ENCODE measurements at places on chromosomes 16 and 17.

- DNase-seq: no peak
These were observed 174.8 kb downstream of the XYLT1 start for GRCh38 chr16:17295948-17296347.

- peak; percentile 48 for DNase-seq
These were observed 69.8 kb downstream of the KSR1 start for GRCh38 chr17:27525836-27526603.

DNA sequence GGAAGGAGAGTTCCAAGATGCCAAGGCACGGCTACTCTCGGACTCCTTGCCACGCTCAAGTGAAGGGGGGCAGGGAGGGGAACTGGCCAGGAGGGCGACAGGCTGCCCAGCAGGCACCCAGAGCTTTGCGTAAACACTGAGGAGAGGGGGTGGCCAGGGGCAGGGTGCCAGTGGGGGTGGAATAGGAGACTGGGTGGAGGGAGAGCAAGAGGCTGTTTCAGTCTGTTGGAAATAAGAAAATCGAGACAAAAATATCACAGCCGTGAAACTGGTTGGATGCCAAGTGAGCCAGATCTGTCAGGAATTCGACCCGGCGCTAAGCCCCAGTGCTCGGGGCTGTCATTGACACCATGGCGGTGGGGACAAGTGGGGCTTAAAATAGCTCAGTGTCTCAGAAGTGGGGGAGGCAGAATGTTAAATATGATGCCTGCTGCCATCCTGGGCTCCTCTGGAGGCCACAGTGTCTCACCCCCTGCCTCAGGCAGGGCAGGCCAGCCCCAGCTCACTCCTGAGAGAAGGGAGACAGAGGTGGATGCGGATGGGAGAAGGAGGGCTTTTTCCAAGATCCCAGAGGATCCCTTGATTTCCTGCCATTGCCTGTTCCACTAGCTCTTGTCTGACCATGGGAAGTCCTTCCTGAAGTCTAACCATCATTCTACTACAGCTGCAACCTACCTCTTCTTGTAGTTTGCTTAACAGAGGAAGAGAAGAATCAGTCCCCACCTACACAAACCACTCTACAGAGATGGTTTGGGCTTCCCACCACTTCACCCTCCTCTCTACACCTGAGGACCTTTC is 9.5 kb downstream of the PNMT start:
- no peak for DNase-seq

- peak; percentile 66 for DNase-seq
These were observed 15.9 kb upstream of the ANKRD40CL start for GRCh38 chr17:50783193-50783660.

- peak; percentile 20 for DNase-seq
These were observed 5.8 kb upstream of the ZNF23 start for GRCh38 chr16:71467810-71468209.

GRCh38 chr16:86577314-86577971 is 906 bp upstream of the FOXL1 start:
- no peak for DNase-seq

- no peak for DNase-seq
These were observed 3.0 kb downstream of the FMNL1 start for GRCh38 chr17:45224671-45225050.

GRCh38 chr16:84308120-84308519 is 13.4 kb downstream of the WFDC1 start:
- peak; percentile 52 for DNase-seq

GRCh38 chr16:47375423-47375822 is 85.4 kb downstream of the ITFG1 start:
- DNase-seq: no peak

- no peak for DNase-seq
These were observed 90.0 kb upstream of the HSBP1 start for GRCh38 chr16:83717814-83718213.

GRCh38 chr16:1326391-1326790 is 7.1 kb upstream of the BAIAP3 start:
- no peak for DNase-seq

DNA sequence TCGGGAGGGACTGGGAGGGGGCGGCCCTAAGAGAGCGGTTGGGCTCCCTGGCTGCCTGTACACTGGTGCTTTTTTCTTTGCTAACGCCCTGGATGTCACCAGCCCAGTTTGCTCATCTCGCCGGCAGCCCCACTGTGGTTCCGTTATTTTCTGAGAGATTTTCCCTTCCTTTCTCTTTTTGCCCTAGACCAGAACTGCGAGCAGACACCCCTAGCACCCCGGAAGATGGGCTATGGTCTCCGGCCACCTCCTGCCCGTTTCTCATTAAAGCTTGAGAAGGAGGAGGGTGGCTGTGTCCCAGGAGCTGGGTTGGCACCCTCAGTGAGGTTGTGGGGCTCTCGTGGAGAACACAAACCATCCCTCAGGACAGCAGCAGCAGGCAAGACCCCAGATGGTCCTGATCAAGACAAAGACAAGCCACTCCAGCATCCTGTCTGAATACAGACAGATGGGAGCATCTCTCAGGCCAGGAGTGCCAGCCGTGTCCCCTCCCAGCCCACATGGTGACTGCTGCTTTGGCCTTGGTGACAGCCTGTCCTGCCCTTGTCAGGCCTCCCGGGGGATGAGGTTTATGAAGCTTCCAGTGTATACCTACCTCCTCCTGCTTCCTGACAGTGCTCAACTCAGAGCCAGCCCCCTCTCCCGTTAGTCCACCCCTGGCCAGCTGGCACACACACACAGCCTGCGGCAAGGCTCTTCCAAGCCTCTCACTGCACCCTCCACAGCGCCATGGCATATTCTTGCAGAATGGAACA is 77.2 kb downstream of the KCNJ12 start:
- no peak for DNase-seq

GRCh38 chr17:79221597-79221996 is 147.0 kb downstream of the ENGASE start:
- DNase-seq: no peak

- DNase-seq: peak; percentile 38
These were observed at the start of gene ACSF3 for GRCh38 chr16:89093602-89094251. Gene ACSF3, plus strand, starts transcription at chr16:89093852. Its CDS starts 6,830 bp downstream, at chr16:89100682.

- DNase-seq: no peak
These were observed 16.5 kb upstream of the AKTIP start for GRCh38 chr16:53519417-53520091.

GRCh38 chr17:10737168-10737622 is 7.4 kb upstream of the TMEM220 start:
- DNase-seq: peak; percentile 26

GRCh38 chr17:80892019-80892855 is 99.4 kb upstream of the CHMP6 start:
- peak; percentile 87 for DNase-seq

- DNase-seq: no peak
These were observed 48.8 kb downstream of the ADCY9 start for GRCh38 chr16:4067262-4068001.

DNA sequence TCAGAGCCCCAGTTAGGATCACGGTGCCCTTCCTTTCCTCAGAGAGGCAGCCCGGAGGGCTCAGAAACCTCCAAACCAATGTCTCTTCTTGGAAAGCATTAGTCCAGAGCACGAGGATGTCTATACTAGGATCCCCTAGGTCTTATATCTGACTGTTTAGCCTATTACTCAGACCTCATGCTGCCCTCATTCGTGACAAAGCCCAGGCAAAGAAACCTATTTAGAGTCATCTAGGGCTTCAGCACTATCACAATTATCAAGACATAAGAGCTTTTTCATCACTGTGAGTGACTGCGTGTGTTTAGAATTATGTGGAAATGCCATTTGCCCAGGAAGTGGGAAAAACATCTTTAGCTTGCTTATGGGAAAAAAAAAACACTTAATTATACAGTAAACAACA is 159.8 kb upstream of the NOL11 start:
- DNase-seq: no peak

- DNase-seq: no peak
These were observed 6.8 kb downstream of the ACD start for GRCh38 chr16:67653128-67653788.

- DNase-seq: no peak
These were observed 381.7 kb downstream of the SLC39A11 start for GRCh38 chr17:72710834-72711233.

GRCh38 chr16:554640-555365 is 5.4 kb upstream of the PRR35 start:
- DNase-seq: no peak

- DNase-seq: peak; percentile 35
These were observed 7.5 kb downstream of the PELP1 start for GRCh38 chr17:4696437-4696805.

DNA sequence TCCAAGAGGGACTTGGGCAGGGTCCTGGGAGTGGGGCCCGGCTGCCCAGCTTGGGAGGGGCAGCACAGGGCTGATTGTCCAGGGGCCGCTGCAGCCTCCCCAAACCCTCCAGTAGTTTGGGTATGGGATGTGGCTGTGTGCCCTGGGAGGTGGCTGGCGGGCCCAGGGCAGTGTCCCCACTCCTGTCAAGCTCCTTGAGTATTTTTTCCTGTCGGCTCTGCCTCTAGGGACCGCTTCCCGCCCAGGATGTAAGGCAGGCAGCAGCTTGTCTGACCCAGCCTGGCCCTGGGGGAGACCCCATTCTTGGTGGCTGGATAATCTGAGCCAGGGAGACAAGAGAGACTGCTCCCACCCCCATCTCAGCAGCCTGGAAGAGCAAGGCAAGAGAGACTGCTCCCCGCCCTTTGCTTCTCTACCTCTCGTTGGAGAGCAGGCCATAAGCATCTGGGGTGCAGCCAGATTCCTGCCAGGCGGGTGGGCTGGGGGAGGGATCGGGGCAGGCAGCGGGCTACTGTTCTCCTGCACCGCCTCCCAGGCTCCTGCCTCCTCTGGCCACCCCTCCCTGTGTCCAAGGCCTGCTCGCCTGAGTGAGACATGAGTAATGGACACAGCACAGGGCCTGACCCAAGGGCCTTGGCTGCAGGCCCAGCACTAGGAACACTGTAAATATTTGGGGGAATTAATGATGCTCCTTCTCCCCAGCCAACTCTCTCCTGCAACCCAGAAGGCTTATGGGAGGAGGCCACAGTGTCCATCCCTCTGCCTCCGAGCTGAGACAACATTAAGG is 18.4 kb upstream of the ITGA3 start:
- DNase-seq: no peak

- no peak for DNase-seq
These were observed 4.8 kb downstream of the AANAT start for GRCh38 chr17:76472258-76472645.

DNA sequence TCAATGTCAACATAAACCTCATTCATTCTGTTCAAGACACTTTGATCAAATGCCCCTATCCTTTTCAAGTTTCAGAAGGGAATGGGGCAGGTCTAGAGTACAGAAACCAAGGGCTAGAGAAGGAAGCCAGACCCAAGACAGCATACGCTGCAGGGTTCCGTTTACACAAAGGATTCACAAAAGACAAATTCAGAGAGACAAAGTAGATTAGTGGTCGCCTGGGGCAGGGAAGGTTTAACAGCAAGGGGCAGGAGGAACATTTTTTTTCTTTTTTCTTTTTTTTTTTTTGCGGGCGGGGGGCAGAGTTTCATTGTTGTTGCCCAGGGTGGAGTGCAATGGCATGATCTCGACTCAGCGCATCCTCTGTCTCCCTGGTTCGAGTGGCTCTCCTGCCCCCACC is 19.9 kb upstream of the TRAP1 start:
- no peak for DNase-seq

- no peak for DNase-seq
These were observed 1508.2 kb downstream of the CDH11 start for GRCh38 chr16:63613701-63614100.

GRCh38 chr16:86571530-86571915 is 4.9 kb downstream of the FOXC2 start:
- no peak for DNase-seq

DNA sequence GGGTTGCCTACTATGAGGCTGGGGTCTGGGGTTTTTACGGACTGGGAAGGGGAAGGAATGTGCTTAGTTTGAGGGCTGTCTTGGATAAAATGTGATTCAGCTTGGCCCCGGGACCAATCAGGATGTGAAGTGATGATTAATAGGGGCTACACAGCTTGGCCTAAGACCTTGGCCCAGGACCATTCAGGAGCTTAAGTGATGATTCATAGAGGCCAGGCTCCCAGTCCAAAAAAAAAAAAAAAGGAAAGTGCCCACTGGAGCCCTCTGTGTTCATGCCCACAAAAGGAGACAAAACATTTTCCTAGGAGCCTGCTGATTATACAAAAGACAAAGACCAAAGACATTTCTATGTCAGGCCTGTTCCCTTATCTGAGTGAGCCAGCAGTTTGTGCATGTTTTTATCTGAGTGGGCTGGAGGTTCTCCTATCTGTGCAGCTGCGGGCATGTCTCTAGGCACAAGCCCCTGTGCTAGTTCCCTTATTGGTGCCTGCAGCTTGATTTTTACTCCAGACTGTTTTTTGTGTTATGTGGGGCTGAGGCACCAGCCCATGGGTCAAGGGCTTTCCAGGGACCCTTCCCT is 898.2 kb upstream of the GOT2 start:
- DNase-seq: no peak

Measured in inflammatory macrophage treated with lipopolysaccharide for 1 hour (primary cell).